ENCODE measurements at places on chromosomes 4 and X.

- DNase-seq, result no peak
- H3K27me3 ChIP-seq, result no peaks in the 10 kb centered on the region
- no peak overlapping the region for H3K27ac ChIP-seq
- no peaks in the 10 kb centered on the region for H3K36me3 ChIP-seq
- no peak overlapping the region for H3K4me3 ChIP-seq
Measured at GRCh38 chr4:123568936-123569335, 172.3 kb downstream of the SPRY1 start.

GRCh38 chr4:26787461-26788340, 72.9 kb upstream of the STIM2 start:
- H3K4me3 ChIP-seq, result no peak overlapping the region
- no peak overlapping the region for H3K27ac ChIP-seq
- H3K36me3 ChIP-seq, result peaks cover 4% of the 10 kb centered on the region
- peak; percentile 83 for DNase-seq
- peaks cover 16% of the 10 kb centered on the region for H3K4me1 ChIP-seq
- no peaks in the 10 kb centered on the region for H3K27me3 ChIP-seq

- no peaks in the 10 kb centered on the region for H3K4me1 ChIP-seq
- no peak overlapping the region for H3K27ac ChIP-seq
- no peaks in the 10 kb centered on the region for H3K36me3 ChIP-seq
- H3K4me3 ChIP-seq, result no peak overlapping the region
Measured at GRCh38 chrX:22542641-22543040, 269.9 kb downstream of the CBLL2 start.

GRCh38 chrX:45758319-45758718, 557.6 kb upstream of the DIPK2B start:
- H3K4me1 ChIP-seq, result peaks cover 71% of the 10 kb centered on the region
- H3K27ac ChIP-seq, result peak overlapping the region; percentile 99
- no peaks in the 10 kb centered on the region for H3K27me3 ChIP-seq
- H3K36me3 ChIP-seq, result peaks cover 57% of the 10 kb centered on the region

GRCh38 chrX:38538134-38538533, 23.2 kb upstream of the TSPAN7 start:
- H3K4me3 ChIP-seq, result no peak overlapping the region
- DNase-seq, result no peak
- no peaks in the 10 kb centered on the region for H3K27me3 ChIP-seq
- H3K27ac ChIP-seq, result no peak overlapping the region
- no peaks in the 10 kb centered on the region for H3K4me1 ChIP-seq

DNA sequence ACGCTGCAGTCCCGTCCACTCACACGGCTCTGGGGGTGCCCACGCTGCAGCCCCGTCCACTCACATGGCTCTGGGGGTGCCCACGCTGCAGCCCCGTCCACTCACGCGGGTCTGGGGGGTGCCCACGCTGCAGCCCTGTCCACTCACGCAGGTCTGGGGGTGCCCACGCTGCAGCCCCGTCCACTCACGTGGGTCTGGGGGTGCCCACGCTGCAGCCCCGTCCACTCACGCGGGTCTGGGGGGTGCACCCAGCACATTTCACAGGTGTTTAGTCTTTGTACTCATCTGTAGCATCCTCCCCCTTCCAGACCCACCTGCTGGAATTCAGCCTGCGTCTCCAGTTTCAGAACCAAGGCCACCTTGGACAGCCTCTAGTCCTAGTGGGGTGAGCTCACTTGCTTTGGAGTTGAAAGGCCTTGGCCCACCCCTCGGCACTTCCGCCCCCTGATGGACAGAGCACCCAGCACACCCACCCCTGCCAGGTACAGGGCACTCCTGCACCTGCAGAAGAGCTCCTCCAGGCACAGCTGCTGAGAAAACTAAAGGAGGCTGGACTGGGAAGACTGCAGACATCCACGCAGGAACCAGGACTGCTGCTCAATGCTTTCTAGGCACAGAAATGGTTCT, 73.0 kb downstream of the ABLIM2 start:
- H3K36me3 ChIP-seq, result no peaks in the 10 kb centered on the region
- no peak overlapping the region for H3K27ac ChIP-seq
- no peak for DNase-seq
- no peak overlapping the region for H3K4me3 ChIP-seq
- no peaks in the 10 kb centered on the region for H3K27me3 ChIP-seq

DNA sequence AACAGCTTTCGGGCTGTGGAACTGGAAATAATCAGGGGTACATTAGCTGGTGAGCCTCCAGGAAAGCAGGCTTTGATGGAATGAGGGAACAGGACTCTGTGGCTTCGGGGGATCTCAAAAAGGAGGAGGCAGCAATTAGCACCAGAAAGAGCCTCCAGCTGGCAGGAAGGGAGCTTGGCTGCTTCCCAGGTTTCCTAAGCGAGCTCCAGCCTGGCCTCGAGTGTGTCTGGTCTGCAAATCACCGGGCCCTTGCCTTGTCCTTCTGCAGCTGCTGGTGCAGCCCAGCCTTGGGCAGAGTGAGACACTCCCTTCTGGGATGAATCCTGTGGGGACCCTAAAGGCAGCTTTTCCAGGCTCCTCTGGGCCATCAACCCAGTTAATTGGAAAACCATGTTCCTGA, 10.7 kb upstream of the PDHA1 start:
- H3K27ac ChIP-seq, result no peak overlapping the region
- no peaks in the 10 kb centered on the region for H3K4me1 ChIP-seq
- no peak overlapping the region for H3K4me3 ChIP-seq
- H3K36me3 ChIP-seq, result no peaks in the 10 kb centered on the region
- H3K27me3 ChIP-seq, result no peaks in the 10 kb centered on the region
- DNase-seq, result no peak
